ENCODE measurements at places on chromosomes 1 and 21.

GRCh38 chr1:59691261-59691660 is 123.5 kb upstream of the HOOK1 start:
- no peak for DNase-seq

DNA sequence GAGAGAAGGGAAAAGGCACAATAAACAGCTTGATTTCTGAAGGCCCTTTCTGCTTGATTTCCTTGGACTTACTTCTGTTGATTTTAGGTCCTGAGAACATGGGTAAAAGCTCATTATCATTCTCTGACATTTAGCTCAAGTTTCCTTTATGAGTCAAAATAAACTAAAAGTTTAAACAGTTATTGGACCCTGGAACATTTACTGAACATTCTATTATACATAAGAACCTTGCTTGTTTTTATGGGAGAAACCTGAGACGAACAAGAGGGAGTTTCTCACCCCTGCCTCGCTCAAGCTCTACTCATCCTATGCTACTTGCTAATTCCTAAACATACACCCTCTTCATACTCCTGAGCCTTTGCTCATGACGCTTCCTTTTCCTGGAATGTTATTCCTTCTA is 538.3 kb upstream of the PKN2 start:
- no peak for DNase-seq

GRCh38 chr1:152501704-152502103 is 8.9 kb upstream of the LCE5A start:
- DNase-seq = no peak

- no peak for DNase-seq
Measured at GRCh38 chr1:10022656-10023055, 10.1 kb upstream of the UBE4B start.

DNA sequence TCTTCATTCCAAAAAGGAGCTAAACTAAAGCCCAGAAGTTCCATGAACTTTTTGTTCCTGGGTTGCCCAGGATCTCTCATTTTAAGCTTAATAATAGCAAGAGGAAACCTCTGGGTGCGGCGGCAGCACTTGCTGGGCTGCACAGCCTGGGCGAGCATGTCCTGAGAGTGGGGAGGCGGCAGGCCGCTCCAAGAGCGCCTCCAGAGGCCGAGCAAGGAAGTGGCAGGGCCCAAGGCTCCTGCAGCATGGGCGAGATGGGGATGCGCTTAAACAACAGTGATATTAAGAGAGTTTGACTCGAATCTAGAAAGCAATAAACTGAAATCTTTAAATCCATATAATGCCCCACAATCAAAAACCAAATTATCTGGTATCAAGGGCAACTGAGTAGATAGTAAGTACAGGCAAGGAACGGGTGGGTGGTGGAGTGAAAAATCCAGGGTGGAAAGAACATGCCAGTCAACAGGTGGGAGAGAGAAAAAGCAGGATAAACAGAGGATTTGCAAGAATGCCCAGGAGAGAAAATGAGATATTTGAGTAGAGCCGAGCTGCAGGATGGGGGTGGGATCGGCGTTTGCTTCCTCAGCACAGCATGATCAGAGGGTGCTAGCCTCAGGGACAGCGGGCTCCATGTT is 14.1 kb upstream of the TNR start:
- DNase-seq = no peak

- no peak for DNase-seq
Measured at GRCh38 chr1:193060406-193060805, 994 bp downstream of the RO60 start.

DNA sequence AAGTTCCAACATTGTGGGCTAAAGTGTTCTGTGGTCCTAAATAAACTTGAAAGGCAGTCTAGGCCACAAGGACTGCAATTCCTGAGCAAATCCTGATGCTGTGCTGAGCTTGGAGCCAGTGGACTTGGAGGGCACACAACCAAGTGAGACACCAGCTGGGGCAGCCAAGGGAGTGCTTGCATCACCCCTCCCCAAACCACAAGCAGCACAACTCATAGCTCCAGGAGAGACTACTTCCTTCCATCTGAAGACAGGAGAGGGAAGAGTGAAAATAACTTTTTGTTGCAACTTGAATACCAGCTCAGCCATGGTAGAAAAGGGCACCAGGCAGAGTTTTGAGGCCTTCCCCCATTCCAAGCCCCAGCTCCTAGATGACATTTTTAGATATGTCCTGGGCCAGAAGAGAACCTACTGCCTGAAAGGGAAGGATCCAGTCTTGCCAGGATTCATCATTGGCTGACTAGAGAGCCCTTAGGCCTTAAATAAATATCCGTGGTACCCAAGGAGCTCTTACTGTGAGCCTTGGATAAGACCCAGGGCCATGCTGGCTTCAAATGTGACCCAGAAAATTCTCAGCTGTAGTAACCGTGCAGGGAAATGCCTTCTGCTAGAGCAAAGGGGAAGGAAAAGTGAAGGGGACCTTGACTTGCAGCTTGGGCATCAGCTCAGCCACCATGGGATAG is 35.4 kb upstream of the LRRC8B start:
- DNase-seq = no peak

DNA sequence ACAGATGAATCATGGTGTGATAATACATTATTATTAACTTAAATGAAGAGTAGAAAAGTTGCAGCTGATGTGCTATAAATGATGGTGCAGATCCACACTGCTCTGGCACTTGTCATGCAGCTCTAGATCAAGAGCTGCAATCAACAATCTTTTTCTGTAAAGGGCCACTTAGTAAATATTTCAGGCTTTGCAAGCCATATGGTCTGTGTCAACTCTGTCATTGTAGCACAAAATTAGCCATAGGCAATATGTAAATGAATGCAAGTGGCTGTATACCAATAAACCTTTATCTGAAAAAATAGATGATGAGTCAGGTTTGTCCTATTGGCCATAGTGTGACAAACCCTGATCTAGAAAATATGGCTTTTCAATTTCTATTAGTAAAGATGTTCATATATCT is 66.6 kb downstream of the RGS18 start:
- DNase-seq = no peak
